SJSA1 (cell line): ENCODE measurements at places on chromosomes 2 and 18. TPM values are rescaled to one million over a fixed set of nuclear protein-coding genes. Genes with fewer than 3 reads are reported as not detected.

DNA sequence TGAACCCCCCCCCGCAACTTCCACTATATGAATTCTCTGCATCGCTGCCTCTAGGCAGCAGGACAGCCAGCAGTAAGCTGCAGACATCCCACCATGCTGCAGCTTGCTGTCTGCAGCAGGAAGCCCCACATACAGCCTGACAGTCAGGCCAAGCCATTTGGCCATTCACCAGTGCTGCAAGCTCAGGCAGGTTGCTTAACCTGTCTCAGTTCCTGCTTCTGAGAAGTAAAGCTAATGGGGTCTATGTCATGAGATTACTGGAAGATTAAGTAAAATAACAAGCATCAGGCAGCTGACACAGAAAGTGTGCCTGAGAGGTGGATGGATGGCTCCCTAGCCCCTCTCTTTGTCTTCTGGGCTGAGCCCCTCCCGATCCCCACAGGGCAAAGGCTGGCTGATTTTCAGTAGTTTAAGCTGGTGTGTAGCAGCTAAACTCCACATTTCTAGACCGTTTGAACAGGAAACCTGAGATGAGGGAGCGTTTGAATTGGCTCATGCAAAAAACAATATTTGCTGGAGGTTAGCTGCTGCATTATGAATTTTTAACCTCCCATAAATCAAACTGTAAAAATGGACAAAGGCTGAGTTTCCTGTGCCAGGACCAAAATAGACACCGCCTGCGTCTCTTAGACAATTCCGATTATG is 193.8 kb upstream of the ARL4C start:
- DNase-seq, result no peak
- no peaks in the 10 kb centered on the region for H3K27me3 ChIP-seq
- no peaks in the 10 kb centered on the region for H3K36me3 ChIP-seq
- H3K27ac ChIP-seq, result no peak overlapping the region
- peaks cover 34% of the 10 kb centered on the region for H3K4me1 ChIP-seq
- no peak overlapping the region for H3K4me3 ChIP-seq

- 0 out of 2 replicates have a peak, but pooled peaks cover 5% of the 10 kb centered on the region for H3K4me1 ChIP-seq
- H3K36me3 ChIP-seq, result no peaks in the 10 kb centered on the region; the same call in 1 of the 2 replicates
- H3K27ac ChIP-seq, result no peak overlapping the region
- H3K4me3 ChIP-seq, result no peak overlapping the region
- DNase-seq, result no peak
- no peaks in the 10 kb centered on the region for H3K27me3 ChIP-seq
Measured at GRCh38 chr18:45662468-45662867, 47.2 kb downstream of the SLC14A2 start.

GRCh38 chr2:173666171-173666888 is 298.8 kb downstream of the SP3 start:
- no peak overlapping the region for H3K27ac ChIP-seq
- peaks cover 7% of the 10 kb centered on the region for H3K4me1 ChIP-seq
- no peaks in the 10 kb centered on the region for H3K27me3 ChIP-seq
- no peak for DNase-seq
- H3K36me3 ChIP-seq, result no peaks in the 10 kb centered on the region

DNA sequence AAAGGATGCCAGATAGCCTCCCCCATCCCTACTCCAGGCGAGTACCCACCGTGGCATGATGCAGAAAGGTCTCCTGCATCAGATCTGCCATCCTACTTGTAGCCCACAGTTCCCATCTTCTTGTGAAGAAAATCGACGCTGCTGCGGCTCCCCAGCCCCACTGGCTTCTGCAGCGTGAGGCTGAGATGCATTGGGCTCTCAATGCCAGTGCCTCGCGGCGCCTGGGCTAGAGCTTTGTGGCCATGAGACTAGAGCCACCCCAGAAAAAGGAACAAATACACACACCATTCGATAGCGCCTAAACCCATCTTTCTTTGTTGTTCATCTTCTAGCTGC is 2.8 kb downstream of the NOL4 start:
- H3K36me3 ChIP-seq, result no peaks in the 10 kb centered on the region
- peaks cover 75% of the 10 kb centered on the region for H3K27me3 ChIP-seq
- peaks cover 11% of the 10 kb centered on the region for H3K4me1 ChIP-seq
- no peak overlapping the region for H3K4me3 ChIP-seq
- no peak for DNase-seq

DNA sequence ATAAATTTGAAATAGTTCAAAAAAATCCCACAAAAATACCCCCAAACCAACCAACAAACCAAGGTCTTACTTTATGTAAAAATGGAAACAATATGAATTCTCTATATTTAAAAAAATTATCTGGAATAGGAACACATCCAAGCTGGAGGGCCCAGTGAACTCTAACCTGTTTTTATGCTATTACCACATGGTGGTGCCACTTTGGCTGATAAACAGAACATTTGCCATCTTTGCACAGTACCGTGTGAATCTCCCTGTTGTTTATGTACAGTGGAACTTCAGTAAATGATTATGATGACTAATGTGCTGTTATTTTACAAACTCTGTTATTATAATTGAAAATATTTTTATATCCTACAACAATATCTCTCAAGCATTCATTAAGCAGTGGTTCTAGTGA is 145.3 kb upstream of the SMAD7 start:
- peaks cover 37% of the 10 kb centered on the region for H3K4me1 ChIP-seq
- no peak overlapping the region for H3K27ac ChIP-seq
- no peaks in the 10 kb centered on the region for H3K36me3 ChIP-seq

DNA sequence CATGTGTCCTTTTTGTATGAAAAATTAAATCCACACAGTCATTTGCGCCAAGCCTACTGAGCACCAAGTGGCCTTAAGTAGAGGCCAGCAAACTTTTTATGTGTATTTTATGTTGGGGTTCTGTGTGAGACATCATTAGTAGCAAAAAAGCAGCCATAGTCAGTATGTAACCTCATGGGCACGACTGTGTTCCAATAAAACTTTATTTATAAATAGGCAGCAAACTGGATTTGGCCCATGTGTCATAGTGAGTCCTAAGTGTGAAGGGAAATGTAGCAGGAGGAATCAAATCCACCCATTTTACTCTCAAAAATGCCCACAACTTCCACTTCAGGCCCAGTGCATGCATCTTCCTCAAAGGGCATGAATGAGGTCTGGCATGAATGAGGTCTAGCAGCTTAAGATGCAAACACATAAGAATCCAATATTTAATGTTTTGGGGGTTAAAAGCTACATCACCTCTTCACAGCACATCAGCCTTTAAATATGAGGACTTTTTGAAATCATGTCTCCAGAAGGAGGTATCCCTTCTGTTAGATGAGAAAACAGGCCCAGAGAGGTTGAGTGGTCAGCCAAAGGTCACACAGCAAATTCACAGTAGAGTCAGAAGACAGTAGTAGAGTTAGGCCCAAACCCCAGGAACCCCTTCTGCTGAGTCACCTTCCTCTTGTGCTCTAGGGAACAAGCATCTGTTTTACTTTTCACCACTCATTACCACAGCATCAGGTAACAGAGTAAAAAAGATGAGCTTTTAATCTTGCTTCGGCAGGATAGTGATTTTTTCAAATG is 45.6 kb downstream of the MREG start:
- H3K4me3 ChIP-seq, result no peak overlapping the region
- no peaks in the 10 kb centered on the region for H3K27me3 ChIP-seq
- no peak for DNase-seq
- H3K4me1 ChIP-seq, result no peaks in the 10 kb centered on the region
- H3K36me3 ChIP-seq, result no peaks in the 10 kb centered on the region

DNA sequence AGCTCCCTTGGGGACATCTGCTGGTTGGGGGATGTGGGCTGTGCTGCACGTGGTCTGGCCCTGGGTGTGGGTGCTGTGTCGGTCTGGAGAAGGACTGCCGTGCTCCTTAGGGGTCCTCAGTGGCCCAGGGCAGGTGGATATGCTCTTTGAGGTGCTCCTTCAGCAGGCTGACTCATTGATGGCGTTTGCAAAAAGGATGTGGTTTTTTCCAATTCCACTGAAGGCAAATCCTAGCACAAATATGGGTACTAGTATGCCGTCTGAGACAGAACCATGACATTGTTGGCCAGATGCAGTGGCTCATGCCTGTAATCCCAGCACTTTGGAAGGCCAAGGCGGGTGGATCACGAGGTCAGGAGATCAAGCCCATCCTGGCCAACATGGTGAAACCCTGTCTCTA is 3.3 kb downstream of the PPP1R7 start:
- no peak overlapping the region for H3K27ac ChIP-seq
- peaks cover 49% of the 10 kb centered on the region for H3K36me3 ChIP-seq
- DNase-seq, result no peak
- no peak overlapping the region for H3K4me3 ChIP-seq
- peaks cover 58% of the 10 kb centered on the region for H3K4me1 ChIP-seq
- H3K27me3 ChIP-seq, result no peaks in the 10 kb centered on the region

GRCh38 chr2:189024901-189025618 is 50.9 kb downstream of the COL3A1 start:
- H3K36me3 ChIP-seq, result peaks cover 5% of the 10 kb centered on the region
- DNase-seq, result no peak

DNA sequence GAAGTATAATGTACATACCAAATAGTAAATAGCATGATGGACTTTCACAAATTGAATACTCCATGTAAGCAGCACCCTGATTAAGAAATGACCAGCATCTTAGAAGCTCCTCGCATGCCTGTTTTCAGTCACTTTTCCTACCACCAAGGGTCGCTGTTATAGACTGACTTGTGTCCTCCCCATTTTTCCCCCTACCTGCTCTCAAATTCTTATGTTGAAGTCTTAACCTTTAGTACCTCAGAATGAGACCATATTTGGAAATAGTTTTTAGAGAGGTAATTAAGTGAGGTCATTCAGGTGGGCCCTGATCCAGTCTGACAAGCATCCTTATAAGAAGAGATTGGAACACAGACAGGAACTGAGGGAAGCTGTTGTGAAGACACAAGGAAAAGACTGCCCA is 125.9 kb downstream of the LYPD6 start:
- H3K36me3 ChIP-seq, result no peaks in the 10 kb centered on the region
- H3K4me1 ChIP-seq, result no peaks in the 10 kb centered on the region
- H3K27ac ChIP-seq, result no peak overlapping the region
- H3K4me3 ChIP-seq, result no peak overlapping the region

- no peak overlapping the region for H3K4me3 ChIP-seq
- no peak for DNase-seq
- no peaks in the 10 kb centered on the region for H3K27me3 ChIP-seq
- no peaks in the 10 kb centered on the region for H3K36me3 ChIP-seq
- H3K27ac ChIP-seq, result no peak overlapping the region
- no peaks in the 10 kb centered on the region for H3K4me1 ChIP-seq
Measured at GRCh38 chr2:184680825-184681224, 82.5 kb downstream of the ZNF804A start.

DNA sequence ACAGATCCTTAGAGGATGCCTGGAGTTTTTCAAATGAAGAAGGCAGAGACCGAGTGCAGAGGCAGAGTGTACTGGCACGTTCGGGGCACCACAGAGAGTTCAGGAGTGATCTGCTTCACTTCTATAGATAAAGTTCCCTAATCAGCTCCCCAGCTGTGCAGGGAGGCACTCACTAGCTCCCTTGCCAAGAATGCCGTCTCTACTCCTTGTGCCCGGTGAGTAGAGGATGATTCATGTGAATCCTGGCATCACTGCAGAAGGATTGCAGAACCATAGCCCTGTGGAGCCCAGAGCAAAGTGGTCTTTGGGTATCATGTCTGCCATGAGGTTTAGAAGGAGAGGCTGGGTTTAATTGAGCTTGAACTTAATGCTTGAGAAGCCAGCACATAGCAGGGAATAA is 510.1 kb upstream of the RAB6C start:
- no peak overlapping the region for H3K27ac ChIP-seq
- H3K4me1 ChIP-seq, result no peaks in the 10 kb centered on the region
- no peak for DNase-seq
- no peak overlapping the region for H3K4me3 ChIP-seq
- H3K36me3 ChIP-seq, result no peaks in the 10 kb centered on the region

- H3K4me1 ChIP-seq, result peaks cover 5% of the 10 kb centered on the region
- H3K4me3 ChIP-seq, result no peak overlapping the region
Measured at GRCh38 chr18:49335677-49336076, 124.8 kb downstream of the DYM start.

DNA sequence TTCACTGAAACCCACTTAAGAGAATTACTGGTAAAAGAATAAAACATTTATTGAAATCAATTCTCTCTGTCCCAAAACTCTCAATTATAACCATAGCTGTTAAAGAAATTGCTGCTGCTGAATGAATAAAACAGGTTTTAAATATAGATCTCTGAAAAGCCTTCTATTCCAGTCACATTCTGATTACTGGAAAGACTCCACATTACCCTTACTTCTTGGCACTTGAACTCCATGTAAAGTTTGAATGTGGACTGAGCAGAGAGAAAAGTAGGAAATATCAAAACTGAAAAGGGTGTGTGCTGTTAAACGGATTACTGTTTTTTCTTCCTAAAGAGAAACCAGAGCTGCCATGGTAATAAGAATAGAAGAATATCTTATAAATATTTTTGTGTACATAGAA is 655.3 kb upstream of the SETBP1 start:
- DNase-seq, result no peak
- H3K36me3 ChIP-seq, result no peaks in the 10 kb centered on the region
- H3K27me3 ChIP-seq, result no peaks in the 10 kb centered on the region
- H3K4me1 ChIP-seq, result no peaks in the 10 kb centered on the region
- no peak overlapping the region for H3K4me3 ChIP-seq

DNA sequence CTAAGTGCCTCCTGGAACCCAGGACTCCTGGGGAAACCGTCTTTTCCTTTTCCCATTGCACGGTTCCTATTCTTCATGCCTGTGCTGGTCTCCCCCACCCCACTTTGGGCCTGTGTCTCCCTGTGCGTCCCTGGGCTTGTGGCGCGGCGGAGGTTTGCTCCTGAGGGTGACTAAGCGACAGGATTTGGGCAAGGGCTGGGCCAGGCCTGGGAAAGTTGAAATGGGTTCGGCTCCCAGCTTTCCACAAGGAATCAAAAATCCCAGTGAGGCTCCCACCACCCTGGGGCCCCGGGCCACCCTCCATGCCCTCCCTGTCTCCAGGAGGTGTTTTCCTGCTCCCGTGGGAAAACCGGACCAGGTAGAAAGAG is 197.6 kb downstream of the NDUFA10 start:
- no peaks in the 10 kb centered on the region for H3K36me3 ChIP-seq
- H3K4me3 ChIP-seq, result no peak overlapping the region
- no peak overlapping the region for H3K27ac ChIP-seq
- H3K27me3 ChIP-seq, result peaks cover 7% of the 10 kb centered on the region; the same call in 1 of the 2 replicates
- DNase-seq, result no peak
- peaks cover 20% of the 10 kb centered on the region for H3K4me1 ChIP-seq

- H3K27me3 ChIP-seq, result no peaks in the 10 kb centered on the region
- H3K4me3 ChIP-seq, result no peak overlapping the region
- no peak for DNase-seq
- no peak overlapping the region for H3K27ac ChIP-seq
Measured at GRCh38 chr18:21181766-21182165, 60.3 kb upstream of the GREB1L start.

Gene DUSP19
- total RNA-seq, result 5.1 and 8.5 TPM in 2 replicates

Gene IL1RL2
- total RNA-seq, result not detected in 2 replicates

Gene GDF7
- total RNA-seq, result 0.03 TPM in 1 of 2 replicates, not detected in the other

Gene GALNT5
- total RNA-seq, result 1.7 and 2.7 TPM in 2 replicates

Gene PLCL1
- 0.03 TPM in 1 of 2 replicates, not detected in the other for total RNA-seq

Gene ALPP
- 0.45 TPM in 1 of 2 replicates, not detected in the other for total RNA-seq

Gene SIX3
- not detected in 2 replicates for total RNA-seq

Gene MBD2
- 38.4 and 41.5 TPM in 2 replicates for total RNA-seq

Gene FKBP1B
- total RNA-seq, result 15.1 and 18.2 TPM in 2 replicates

Gene MPP4
- 3.3 and 5.3 TPM in 2 replicates for total RNA-seq

Gene AKAIN1
- total RNA-seq, result not detected in 2 replicates

Gene POTEI
- total RNA-seq, result not detected in 2 replicates

Gene ANKRD53
- not detected in 2 replicates for total RNA-seq

Gene BMPR2
- 19.4 and 35.5 TPM in 2 replicates for total RNA-seq

Gene LRP2
- total RNA-seq, result 0.11 and 0.13 TPM in 2 replicates

Gene KIF5C
- 0.11 TPM in 1 of 2 replicates, not detected in the other for total RNA-seq

Gene TMEM200C
- total RNA-seq, result 3.9 and 8.1 TPM in 2 replicates
